Astrocyte (in vitro differentiated cells and primary cell): ENCODE measurements at places on chromosomes 12 and 14.

- DNase-seq = peak; percentile 0
These were observed 71.7 kb downstream of the KCNC2 start for GRCh38 chr12:75137896-75138295.

DNA sequence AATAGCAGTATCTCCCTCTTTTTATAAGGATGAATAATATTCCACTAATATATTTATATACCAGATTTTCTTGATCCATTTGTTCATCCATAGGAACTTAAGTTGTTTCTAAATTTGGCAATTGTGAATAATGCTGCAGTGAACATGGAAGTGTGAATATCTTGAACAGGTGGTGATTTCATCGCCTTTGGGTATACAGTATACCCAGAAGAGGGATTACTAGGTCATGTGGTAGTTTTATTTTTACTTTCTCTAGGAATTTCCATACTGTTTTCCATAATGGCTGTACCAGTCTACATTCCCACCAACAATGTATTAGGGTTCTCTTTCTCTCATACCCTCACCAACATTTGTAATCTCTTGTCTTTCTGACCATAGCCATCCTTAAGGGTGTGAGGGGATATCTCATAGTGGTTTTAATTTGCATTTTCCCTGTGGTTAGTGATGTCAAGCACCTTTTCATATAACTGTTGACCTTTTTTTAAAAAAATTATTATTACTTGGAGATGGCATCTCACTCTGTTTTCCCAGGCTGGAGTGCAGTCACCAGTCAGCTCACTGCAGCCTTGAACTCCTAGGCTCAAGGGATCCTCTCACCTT lies 20.5 kb downstream of the PPHLN1 start:
- no peak for DNase-seq

- peak; percentile 91 for DNase-seq
These were observed 123.7 kb upstream of the DHRS4 start for GRCh38 chr14:23829736-23830471.

GRCh38 chr14:34212172-34212929 lies 249.7 kb downstream of the SPTSSA start:
- DNase-seq = peak; percentile 76

DNA sequence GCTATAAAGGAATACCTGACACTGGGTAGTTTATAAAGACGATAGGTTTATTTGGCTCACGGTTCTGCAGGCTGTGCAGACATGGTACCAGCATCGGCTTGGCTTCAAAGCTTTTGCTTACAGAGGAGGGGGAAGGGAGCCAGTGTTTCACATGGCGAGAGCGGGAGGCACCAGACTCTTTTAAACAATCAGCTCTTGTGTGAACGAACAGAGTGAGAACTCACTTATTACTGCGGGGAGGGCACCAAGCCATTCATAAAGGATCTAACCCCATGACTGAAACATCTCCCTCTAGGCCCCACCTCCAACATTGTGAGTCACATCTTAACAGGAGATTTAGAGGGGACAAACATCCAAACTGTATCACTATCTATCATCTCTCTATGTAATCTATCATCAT lies 227.4 kb downstream of the TMEM132D start:
- no peak for DNase-seq
